ENCODE measurements at places on chromosomes 6 and 20.

DNA sequence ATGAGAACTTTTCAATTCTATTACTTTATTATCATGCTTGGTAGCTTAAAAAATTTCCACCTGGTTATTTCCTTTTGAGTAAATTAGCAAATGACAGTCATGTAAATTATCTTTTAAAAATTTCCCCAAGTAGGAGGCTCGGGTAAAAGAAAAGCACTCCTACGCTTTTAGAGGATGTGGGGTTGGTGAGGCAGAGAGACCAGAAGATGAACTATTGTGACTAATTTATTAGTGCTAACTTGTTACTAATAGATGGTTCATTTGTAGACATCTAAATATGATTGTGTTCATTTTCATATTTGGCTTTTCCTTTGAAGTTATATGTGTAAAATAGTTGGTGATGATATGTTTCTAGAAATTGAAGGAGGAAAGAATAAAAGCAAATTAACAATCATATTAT is 27.0 kb downstream of the ZNF292 start:
- H3K27ac ChIP-seq, result no peak overlapping the region
- no peaks in the 10 kb centered on the region for H3K27me3 ChIP-seq
- peaks cover 13% of the 10 kb centered on the region for H3K4me1 ChIP-seq
- peaks cover 3% of the 10 kb centered on the region for H3K36me3 ChIP-seq
- no peak overlapping the region for H3K4me3 ChIP-seq

GRCh38 chr20:6735942-6736845 is 31.3 kb upstream of the BMP2 start:
- no peak overlapping the region for H3K27ac ChIP-seq
- peaks cover 80% of the 10 kb centered on the region for H3K27me3 ChIP-seq
- H3K4me1 ChIP-seq, result no peaks in the 10 kb centered on the region
- DNase-seq, result no peak

- H3K4me1 ChIP-seq, result peaks cover 43% of the 10 kb centered on the region
- H3K27me3 ChIP-seq, result no peaks in the 10 kb centered on the region
- peak overlapping the region; percentile 84 for H3K27ac ChIP-seq
- no peak overlapping the region for H3K4me3 ChIP-seq
- DNase-seq, result peak; percentile 85
Measured at GRCh38 chr6:44071670-44072451, 55.4 kb downstream of the MRPL14 start.

GRCh38 chr6:87724983-87725811 is 23.2 kb upstream of the AKIRIN2 start:
- H3K4me1 ChIP-seq, result peaks cover 45% of the 10 kb centered on the region
- no peaks in the 10 kb centered on the region for H3K27me3 ChIP-seq
- DNase-seq, result no peak
- no peak overlapping the region for H3K4me3 ChIP-seq

- H3K36me3 ChIP-seq, result no peaks in the 10 kb centered on the region
- H3K27me3 ChIP-seq, result no peaks in the 10 kb centered on the region
- DNase-seq, result no peak
- peaks cover 11% of the 10 kb centered on the region for H3K4me1 ChIP-seq
- no peak overlapping the region for H3K27ac ChIP-seq
Measured at GRCh38 chr6:64083261-64083660, 447.7 kb downstream of the PHF3 start.

DNA sequence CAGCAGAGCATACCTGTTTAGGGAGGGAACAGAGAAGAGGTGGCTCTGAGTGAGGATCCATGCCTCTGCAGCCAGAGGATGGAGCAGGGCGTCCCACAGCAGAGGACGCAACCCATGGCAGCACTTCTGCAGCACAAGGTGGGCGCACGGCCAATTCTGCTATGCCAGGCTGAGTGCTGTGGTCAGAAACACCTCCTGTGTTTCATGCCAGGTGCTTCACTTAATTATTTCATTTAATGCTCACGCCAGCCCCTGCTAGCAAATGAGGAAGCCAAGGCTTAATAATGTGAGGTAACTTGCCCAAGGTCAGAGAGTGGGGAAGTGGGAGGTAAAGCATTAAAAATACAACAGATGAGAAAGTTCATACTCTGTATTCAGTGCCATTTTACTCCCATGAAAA is 68.5 kb upstream of the PTGIS start:
- no peaks in the 10 kb centered on the region for H3K27me3 ChIP-seq
- H3K4me1 ChIP-seq, result no peaks in the 10 kb centered on the region
- no peak for DNase-seq
- no peak overlapping the region for H3K4me3 ChIP-seq

- H3K27me3 ChIP-seq, result no peaks in the 10 kb centered on the region
- H3K4me1 ChIP-seq, result peaks cover 45% of the 10 kb centered on the region
- H3K36me3 ChIP-seq, result no peaks in the 10 kb centered on the region
- no peak overlapping the region for H3K27ac ChIP-seq
- H3K4me3 ChIP-seq, result no peak overlapping the region
Measured at GRCh38 chr6:15327271-15327670, 81.4 kb downstream of the JARID2 start.

- DNase-seq, result no peak
- no peak overlapping the region for H3K4me3 ChIP-seq
- H3K4me1 ChIP-seq, result no peaks in the 10 kb centered on the region
- H3K27me3 ChIP-seq, result no peaks in the 10 kb centered on the region
- no peak overlapping the region for H3K27ac ChIP-seq
Measured at GRCh38 chr6:53282741-53283140, 66.0 kb downstream of the ELOVL5 start.

- no peaks in the 10 kb centered on the region for H3K27me3 ChIP-seq
- peaks cover 16% of the 10 kb centered on the region for H3K36me3 ChIP-seq
- H3K4me1 ChIP-seq, result peaks cover 29% of the 10 kb centered on the region
Measured at GRCh38 chr6:43171707-43172103, 636 bp downstream of the SRF start.

- no peak overlapping the region for H3K4me3 ChIP-seq
- H3K36me3 ChIP-seq, result no peaks in the 10 kb centered on the region
- peak; percentile 81 for DNase-seq
- H3K27me3 ChIP-seq, result no peaks in the 10 kb centered on the region
- peaks cover 25% of the 10 kb centered on the region for H3K4me1 ChIP-seq
- H3K27ac ChIP-seq, result peak overlapping the region; percentile 40
Measured at GRCh38 chr6:36955671-36956445, 1.3 kb downstream of the PI16 start.

- H3K36me3 ChIP-seq, result no peaks in the 10 kb centered on the region
- H3K4me1 ChIP-seq, result peaks cover 6% of the 10 kb centered on the region
- DNase-seq, result no peak
- H3K27me3 ChIP-seq, result peaks cover 4% of the 10 kb centered on the region
- H3K4me3 ChIP-seq, result no peak overlapping the region
- no peak overlapping the region for H3K27ac ChIP-seq
Measured at GRCh38 chr6:52230685-52231084, 13.6 kb downstream of the IL17F start.

GRCh38 chr20:46690219-46691106 is 1.2 kb upstream of the TP53RK start:
- H3K4me3 ChIP-seq, result peak overlapping the region; percentile 89
- no peak overlapping the region for H3K27ac ChIP-seq
- H3K4me1 ChIP-seq, result peaks cover 18% of the 10 kb centered on the region
- H3K36me3 ChIP-seq, result peaks cover 11% of the 10 kb centered on the region
- no peak for DNase-seq

GRCh38 chr6:131781687-131782086 is 26.1 kb upstream of the ENPP1 start:
- H3K27me3 ChIP-seq, result no peaks in the 10 kb centered on the region

- H3K4me3 ChIP-seq, result no peak overlapping the region
- no peak for DNase-seq
- H3K36me3 ChIP-seq, result no peaks in the 10 kb centered on the region
- no peaks in the 10 kb centered on the region for H3K27me3 ChIP-seq
- no peak overlapping the region for H3K27ac ChIP-seq
Measured at GRCh38 chr6:12594530-12594893, 122.1 kb upstream of the PHACTR1 start.

DNA sequence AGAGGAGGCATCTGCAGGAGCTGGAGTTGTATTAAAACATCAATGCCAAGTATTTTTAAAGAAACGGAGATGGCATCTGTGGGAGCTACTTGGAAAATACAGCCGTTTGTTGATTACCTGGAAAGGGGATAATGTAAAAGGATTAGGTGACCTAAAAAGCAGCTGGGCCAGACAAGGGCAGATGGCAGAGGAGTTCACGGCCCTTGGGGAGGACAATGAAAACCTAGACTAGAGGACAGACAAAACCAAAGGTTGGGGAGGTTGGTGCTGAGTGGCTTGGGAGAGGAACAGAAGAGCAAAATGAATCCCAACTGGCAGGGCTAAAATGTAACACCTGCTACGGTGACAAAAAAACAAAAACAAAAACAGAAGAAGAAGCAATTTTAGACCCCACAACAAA is 260.5 kb upstream of the JARID2 start:
- no peaks in the 10 kb centered on the region for H3K36me3 ChIP-seq
- H3K27ac ChIP-seq, result no peak overlapping the region
- H3K4me1 ChIP-seq, result no peaks in the 10 kb centered on the region
- no peaks in the 10 kb centered on the region for H3K27me3 ChIP-seq
- no peak overlapping the region for H3K4me3 ChIP-seq

GRCh38 chr20:42370075-42370474 is 751.9 kb upstream of the CHD6 start:
- H3K27ac ChIP-seq, result no peak overlapping the region
- no peaks in the 10 kb centered on the region for H3K4me1 ChIP-seq
- H3K36me3 ChIP-seq, result no peaks in the 10 kb centered on the region
- no peak for DNase-seq

DNA sequence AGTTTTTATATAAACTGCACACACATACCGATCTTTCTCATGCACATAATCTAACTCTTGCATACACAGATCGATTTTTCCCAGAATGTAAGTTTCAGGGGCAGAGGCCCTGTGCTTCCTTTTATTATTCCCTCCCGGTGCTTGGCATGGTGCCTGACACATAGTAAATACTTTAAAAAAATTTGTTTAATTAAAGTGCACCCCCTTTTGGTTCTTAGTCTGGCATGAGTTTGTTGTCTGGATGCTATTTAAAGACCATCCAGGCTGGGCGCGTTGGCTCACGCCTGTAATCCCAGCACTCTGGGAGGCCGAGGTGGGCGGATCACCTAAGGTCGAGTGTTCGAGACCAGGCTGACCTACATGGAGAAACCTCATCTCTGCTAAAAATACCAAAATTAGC is 5.4 kb upstream of the DEK start:
- H3K4me1 ChIP-seq, result peaks cover 14% of the 10 kb centered on the region
- DNase-seq, result no peak
- no peaks in the 10 kb centered on the region for H3K36me3 ChIP-seq
- no peaks in the 10 kb centered on the region for H3K27me3 ChIP-seq

- no peak overlapping the region for H3K4me3 ChIP-seq
- 0 out of 2 replicates have a peak, but pooled peaks cover 4% of the 10 kb centered on the region for H3K36me3 ChIP-seq
Measured at GRCh38 chr6:158067436-158068015, 85.9 kb downstream of the SYNJ2 start.

DNA sequence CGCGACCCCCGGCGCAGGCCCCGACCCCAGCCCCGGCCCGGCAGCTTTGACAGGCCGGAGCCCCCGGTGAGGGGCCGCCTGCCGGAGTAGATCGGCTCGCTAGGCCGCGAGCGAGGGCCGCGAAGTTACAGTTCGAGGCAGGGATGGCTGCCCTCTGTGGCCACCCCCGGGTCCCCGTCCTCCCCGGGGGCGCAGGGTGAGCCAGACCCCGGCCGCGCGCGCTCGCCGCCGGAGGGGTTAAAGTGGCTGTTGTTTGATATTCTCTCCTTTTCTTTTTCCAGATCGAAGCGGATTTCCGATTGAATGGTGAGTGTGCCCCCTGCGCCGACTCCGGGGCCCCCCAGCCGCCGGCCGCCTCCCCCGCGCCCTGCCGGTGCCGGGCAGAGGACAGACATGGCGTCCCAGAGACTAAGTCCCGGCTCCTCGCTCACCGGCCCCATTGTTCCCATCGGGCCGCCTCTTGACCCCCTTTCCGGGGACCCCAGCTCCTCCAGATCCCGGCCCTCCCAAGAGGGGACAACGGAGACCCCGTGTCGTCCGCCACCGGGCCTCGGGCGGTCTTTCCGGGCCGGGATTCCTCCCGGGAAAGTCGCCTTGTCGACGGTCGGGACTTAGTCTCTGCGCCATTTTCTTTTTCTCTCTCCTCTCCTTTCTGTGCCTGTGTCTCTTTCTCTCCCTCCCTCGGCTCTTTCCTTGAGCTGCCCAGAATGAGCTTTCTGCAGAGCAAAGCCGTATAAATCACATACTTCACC is 704 bp downstream of the TOP1 start:
- no peak for DNase-seq
- peak overlapping the region; percentile 75 for H3K4me3 ChIP-seq
- peak overlapping the region; percentile 65 for H3K27ac ChIP-seq
- peaks cover 43% of the 10 kb centered on the region for H3K4me1 ChIP-seq
- no peaks in the 10 kb centered on the region for H3K27me3 ChIP-seq

DNA sequence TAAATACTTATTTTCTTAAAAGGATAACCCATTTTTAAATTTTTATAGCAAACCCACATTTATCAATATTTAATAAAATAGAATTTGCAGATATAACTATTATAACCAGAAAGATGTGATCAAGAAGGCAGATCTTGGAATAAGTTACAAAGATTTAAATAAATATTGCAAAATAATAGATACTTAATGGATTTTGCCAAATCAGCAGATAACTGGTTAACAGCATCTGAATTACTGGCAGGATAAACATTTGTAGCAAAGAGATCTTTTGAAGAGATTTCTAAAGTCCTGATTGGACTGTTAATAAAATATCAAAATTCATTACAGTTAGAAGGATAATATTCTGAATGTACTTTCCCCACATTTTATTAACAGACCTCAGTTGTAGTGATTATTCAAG is 144.2 kb downstream of the PDSS2 start:
- DNase-seq, result no peak
- no peaks in the 10 kb centered on the region for H3K36me3 ChIP-seq
- no peaks in the 10 kb centered on the region for H3K4me1 ChIP-seq
- H3K27me3 ChIP-seq, result no peaks in the 10 kb centered on the region
- H3K4me3 ChIP-seq, result no peak overlapping the region
